ENCODE measurements at places on chromosomes 2 and 18.

- no peak for DNase-seq
Observed at GRCh38 chr18:22550366-22550765, 132.7 kb upstream of the CTAGE1 start.

GRCh38 chr2:145957929-145958328 lies 1438.0 kb upstream of the ZEB2 start:
- no peak for DNase-seq

DNA sequence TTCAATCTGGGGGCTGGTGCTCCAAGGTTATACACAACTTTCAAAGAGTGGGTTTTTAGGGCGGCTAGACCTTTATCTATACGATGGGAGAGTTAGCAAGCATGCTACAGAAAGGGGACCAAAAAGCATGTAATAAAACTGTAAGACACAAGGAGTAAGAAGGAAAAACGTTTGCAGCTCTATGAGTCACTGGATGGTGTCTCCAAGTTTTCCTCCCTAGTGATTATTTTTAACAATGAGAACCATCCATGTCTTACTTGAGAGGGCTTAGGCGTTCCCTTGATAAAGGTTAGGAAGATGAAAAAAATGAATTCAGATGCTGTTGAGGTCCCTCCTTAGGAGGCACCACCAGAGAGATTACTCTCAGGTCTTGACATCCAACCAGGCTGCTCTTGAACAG lies 75.9 kb downstream of the HRH4 start:
- DNase-seq: no peak

GRCh38 chr18:23784832-23785245 lies 95.6 kb downstream of the LAMA3 start:
- DNase-seq: no peak

DNA sequence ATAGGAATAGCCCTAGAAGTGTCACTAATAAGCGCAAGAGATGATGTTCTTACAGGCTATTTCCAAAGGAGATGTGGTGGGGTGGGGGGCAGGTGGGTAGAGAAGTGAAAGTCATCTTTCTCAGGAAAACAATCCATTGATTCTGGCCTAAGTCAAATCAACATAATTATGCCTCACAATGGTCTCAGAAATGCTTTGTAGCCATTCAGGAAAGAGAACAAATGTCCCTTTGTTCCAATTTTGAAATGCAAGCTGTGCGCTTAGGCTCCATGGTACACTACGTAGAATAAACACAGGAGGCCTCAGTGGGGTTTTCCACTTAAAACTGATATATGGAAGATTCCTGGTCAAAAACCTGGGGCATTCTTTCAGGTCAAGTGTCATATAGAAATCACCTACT lies 529.9 kb upstream of the KLHL29 start:
- DNase-seq: no peak

DNA sequence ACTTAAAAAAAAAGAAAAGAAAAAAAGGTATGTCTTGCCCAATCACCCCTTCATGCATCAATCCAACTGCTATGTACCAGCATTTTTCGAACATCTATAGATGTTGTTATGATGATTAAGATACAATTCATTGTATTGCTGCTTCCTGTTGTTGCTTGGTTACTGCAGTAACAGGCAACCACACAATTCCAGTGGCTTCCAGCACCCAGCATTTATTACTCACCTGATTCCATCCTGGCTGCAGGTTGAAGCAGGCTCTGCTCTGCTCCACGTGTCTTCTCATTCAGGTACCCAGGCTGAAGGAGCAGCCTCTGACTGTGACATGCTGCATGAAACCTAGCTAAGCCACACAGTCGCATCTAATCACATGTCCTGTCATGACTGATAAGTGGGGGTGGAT lies 196.9 kb downstream of the INO80D start:
- DNase-seq: no peak

GRCh38 chr2:105582952-105583660 lies 161.6 kb upstream of the NCK2 start:
- no peak for DNase-seq

DNA sequence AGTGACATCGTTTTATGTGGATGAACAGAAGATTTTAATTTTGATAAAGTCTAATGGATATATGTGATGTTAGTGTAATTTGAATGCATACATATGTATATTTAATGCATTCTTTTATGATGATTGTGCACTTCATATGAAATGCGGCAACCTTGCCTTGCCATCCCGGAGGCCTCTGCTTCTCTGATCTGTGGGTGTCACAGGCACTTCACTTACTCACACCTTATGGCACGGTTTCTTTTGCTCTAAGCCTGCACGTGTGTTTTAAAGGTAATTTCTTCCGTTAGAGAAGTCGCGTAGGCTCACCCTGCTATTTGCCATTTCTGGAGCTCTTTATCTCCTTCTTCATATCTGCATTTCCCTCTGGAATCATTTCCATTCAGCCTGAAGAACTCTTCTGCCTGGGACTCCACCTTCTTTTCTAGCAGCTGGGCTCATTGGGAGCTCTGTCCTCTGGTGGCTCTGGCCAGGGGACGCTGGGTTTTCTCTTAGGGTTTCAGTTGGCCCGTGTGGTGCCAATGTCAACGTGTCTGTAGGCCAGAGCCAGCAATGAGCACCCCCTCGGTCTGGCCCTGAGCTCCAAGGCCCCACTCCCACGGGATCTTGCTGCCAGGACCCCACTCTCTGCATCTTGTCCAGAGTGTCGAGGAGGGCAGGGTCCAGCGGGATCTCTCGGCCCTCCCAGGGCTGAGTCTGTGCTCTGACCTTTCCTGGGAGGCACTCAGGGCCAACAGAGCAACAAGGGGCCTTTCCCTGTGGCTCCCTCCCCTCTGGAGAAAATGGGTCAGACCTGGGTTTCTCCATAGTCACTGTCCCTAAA lies 97.3 kb downstream of the RTP5 start:
- no peak for DNase-seq

DNA sequence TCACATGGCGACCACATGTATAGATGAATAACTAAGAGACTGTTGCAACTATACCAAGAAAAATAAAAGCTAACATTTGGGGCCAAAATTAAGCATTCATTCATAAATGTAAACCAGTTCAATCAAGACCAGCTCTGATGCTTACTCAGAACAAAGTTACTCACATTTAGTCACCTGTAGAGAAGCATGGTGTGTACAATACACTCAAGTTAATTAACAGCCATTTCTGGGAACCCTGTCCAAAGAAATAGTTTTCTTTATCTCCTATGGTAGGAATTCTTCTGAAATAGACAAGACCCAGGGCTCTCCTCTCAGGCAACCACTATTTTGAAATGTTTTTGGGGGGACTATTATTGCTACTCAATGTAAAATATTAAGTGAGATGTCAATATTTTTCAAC lies 1.6 kb downstream of the SCN3A start:
- no peak for DNase-seq

GRCh38 chr2:63673865-63674533 lies 85.2 kb downstream of the MDH1 start:
- no peak for DNase-seq

DNA sequence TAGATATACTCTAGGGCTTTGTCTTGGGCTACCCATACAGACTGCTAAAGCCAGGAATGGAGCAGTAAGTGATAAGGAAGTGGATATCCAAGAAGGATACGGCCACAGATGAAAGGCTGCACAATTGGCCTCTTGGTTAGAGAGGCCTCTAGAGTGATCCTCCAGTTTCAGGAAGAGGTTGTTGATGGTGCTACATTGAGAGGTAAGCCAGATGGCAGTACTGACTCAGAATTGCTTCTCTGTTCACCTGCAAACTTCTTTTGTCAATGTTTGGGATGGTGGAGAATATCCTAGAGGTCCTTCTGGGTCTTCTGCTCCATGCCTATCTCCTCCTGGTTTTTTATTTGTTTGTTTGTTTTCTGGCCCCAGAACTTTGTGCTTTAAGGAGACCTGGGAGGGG lies 226.8 kb upstream of the LRRTM1 start:
- no peak for DNase-seq

GRCh38 chr2:189210250-189211087 lies 30.9 kb upstream of the COL5A2 start:
- DNase-seq: no peak

- DNase-seq: no peak
Observed at GRCh38 chr2:5589183-5589582, 103.0 kb upstream of the SOX11 start.

DNA sequence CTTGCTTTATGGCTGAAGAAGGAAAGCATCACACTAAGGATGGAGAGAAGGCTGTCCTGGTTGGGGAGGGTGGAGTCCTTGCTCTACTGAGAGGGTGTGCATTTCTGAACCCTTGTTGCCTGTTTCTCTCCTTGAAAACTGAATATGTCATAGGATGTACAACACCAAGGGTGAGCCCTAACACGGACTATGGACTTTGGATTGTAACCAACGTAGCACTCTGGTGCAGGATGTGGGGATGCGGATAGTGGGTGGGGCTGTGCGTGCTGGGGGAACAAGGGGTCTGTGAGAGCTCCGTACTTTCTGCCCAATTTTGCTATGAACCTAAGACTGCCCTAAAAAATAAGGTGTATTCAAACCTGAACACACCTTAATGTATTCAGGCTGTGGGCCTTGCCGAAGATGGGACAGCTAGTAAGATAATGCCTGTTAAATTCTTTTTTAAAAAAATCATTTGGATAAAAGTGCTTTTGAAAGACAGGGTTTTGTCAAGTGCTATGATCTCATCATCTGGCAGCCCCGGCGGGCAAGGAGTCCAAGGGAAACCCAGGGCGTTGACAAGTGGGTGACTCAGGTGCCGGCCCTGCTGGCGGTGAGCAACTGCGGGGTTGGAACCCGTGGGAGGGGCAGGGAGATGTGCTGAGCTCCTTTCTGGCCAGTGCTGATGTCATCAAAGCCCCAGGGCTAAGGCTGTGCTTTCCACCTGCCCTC lies 54.0 kb downstream of the GATA6 start:
- no peak for DNase-seq

DNA sequence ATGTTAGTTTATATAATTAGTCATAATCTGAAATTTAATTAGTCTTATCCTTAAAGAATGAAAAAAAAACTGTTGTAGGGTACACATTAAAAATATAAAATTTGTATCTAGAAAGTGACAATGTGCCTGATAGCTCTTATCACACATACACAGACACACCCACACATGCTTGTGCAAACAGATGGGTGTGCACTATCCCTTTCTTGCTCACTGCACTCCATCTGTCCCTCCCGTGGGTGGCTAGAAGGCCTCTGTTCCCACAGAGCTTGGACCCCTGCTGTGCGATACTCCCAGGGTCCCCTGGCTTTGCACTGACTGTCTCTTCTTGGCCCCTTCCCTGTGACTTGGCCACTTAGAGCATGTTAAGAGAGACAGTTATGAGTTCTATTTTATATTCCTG lies 123.9 kb upstream of the ACKR3 start:
- no peak for DNase-seq

DNA sequence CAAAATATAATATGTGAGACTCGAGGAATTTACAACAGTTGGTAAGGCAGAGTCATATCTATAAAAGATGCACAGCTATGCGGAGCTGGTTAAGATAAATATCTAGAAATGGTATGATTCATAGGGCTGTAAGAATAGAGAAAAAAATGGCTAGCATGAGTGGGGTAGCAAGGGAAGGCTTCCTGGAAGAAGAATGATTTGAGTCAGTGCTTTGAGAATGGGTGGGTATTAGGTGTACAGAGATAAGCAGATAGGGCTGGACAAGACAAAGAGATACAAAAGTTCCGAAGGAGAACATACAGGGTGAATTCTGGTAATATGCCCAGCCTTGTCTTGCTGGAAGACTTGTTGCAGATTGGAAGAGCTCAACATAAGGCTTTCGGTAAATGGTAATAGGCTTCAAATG lies 291.5 kb upstream of the CCDC68 start:
- DNase-seq: no peak

DNA sequence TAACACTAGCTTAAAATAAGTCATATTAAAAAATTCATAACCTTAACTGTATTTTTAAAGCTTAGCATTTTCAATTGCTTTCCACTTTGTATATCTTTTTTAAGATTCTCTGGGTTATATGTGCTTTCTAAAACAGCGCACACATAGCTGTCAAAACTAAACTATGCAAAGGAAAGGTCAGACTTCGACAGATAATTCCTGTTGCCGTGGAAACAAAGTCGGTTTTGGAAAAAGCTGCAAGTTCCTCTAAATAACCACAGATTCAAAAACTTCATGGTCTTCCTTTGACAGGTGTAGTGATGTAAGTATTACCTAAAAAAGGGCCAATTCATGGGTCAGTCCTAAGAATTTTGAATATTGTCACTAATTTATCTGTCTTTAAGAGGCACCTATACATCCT lies 249.6 kb upstream of the TFPI start:
- DNase-seq: no peak

GRCh38 chr2:208099682-208100470 lies 24.4 kb downstream of the CRYGD start:
- peak; percentile 31 for DNase-seq

- no peak for DNase-seq
Observed at GRCh38 chr2:44510246-44510645, 148.5 kb downstream of the CAMKMT start.

GRCh38 chr2:134161170-134161547 lies 92.7 kb upstream of the MGAT5 start:
- no peak for DNase-seq

GRCh38 chr2:73091164-73091563 lies 19.7 kb upstream of the SFXN5 start:
- no peak for DNase-seq

DNA sequence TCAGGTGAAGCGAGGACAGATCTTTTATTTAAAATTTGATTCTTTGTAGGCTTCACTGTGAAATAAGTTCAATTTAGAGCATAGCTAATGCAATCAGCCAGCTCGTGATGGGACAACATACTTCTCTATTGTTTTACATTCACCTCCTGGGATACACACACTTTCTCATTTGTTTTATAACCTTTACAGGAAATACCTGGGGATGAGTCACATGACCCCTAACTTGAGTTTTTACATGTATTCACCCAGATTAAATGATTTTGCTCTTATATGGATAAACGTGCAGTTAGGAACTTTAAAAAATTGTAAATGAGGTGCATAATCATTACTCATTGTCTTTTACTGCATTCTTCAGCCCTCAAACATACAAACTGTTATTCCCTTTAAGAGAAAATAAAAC lies 152.1 kb downstream of the NEDD4L start:
- DNase-seq: no peak

DNA sequence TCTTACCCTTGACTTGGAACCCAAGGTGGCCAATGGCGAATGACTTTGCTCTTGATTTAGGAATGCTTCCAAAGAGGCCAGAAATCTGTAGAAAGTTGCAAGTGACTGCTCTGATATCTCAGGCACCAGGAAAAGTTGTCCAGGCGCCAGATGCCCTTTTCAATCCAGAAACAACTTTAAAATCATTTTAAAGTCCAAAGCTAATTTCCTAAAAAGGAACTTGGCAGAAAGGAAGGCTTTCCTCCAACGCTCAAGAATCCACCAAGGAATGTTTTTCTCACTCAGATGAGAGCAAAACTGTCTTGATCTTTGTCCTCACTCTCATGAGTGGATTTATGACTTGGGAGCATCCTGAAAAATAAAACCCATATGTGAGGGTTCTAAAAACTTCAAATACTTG lies 5.3 kb downstream of the NGEF start:
- no peak for DNase-seq

- no peak for DNase-seq
Observed at GRCh38 chr2:99852376-99852934, 289.9 kb downstream of the AFF3 start.

GRCh38 chr2:143177096-143177786 lies 48.0 kb downstream of the ARHGAP15 start:
- DNase-seq: no peak

Data from HL-60 (cell line).